ENCODE measurements at places on chromosomes 7 and 10.
A peak's percentile ranks its signal among the peaks of the same experiment; 100 is the strongest.

GRCh38 chr7:128406314-128407232, 3.2 kb downstream of the IMPDH1 start:
- no peak for DNase-seq

GRCh38 chr7:36379831-36380504, 9.7 kb upstream of the ANLN start:
- DNase-seq = no peak

DNA sequence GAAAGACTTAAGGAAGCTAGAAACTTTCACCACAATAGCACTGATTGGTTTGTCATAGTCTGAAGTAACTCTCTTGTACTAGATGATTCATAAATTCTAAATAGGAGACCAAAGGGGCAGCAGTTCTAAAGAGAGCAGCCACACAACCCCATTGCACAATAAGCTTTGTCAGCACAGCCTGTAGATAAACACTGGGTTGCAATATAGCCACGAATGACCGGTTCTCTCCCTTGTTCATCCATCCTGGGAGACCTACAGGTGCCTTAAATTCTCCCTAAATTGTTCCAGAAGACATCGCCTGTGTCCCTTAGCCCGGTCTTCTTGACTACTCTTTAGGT, 167.0 kb downstream of the SNX13 start:
- peak; percentile 94 for DNase-seq

GRCh38 chr10:80281292-80281691, 8.2 kb downstream of the MAT1A start:
- no peak for DNase-seq

DNA sequence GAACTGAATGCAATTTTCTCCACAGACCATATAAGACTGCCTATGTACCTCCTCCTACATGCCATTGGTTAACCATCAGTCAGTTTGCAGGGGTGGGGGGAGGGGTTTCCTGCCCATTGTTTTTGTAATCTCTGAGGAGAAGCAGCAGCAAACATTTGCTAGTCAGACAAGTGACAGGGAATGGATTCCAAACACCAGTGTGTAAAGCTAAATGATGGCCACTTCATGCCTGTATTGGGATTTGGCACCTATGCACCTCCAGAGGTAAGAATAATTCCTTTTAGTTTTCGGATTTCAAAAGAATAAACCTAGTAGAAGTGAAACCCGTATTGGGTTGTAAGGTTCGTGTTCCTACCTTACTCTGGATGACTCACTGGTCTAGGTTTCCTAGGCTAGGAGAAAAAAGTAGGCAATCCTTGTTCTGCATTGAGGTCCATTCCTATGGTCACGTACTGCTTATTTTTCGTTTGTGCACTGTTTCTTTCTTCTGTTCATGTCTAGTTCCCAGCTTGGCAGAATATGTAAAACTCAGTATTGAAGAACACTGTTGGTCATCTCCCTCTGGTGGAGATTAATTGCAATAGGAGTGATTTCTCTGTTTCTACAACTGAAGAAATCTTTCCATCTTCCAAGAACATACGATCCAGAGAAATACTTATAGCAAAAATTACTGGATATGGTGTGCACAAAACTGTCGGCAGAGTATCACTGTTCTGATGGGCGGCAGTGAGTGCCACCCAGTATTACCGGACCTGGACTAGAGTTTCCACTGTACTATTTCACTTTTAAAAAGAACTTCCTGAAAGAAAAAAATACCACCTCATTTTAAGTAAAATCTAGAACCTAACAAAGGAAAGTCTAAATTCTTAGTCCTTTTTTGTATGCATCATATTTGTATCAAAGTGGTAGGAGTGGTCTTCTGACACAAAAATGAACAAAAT, at the start of gene AKR1C3:
Gene AKR1C3, plus strand, starts transcription at position 150 of the 941 bp plus-strand sequence. Its CDS starts 31 bp downstream, at position 181.
- peak; percentile 76 for DNase-seq

DNA sequence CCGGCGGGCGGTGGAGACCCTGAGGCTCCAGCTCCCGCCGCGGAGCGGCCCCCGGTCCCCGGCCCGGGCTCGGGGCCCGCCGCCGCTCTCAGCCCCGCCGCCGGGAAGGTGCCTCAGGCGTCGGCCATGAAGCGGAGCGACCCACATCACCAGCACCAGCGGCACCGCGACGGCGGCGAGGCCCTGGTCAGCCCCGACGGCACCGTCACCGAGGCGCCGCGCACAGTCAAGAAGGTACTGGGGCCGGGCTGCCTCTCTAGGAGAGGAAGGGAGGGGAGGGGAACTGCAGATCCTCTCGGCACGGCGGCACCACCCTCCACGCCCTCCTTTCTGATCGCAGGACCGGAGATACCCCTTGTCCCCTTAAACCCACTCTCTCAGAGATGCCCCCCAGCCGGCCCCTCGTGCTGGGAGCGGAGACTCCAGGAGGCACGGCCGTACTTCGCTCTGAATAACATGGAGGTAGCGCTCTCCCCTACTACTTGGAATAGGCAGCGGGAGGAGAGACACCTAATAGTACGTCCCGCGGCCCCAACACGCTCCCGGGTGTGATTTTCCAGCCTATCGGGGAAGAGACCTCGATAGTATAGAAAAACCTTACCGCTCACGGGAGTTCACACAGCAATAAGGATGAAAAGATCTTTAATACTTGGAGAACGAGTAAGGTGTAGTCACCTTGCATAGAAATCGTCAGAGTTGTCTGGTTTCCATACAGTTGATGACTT, 538 bp downstream of the AHCYL2 start:
- DNase-seq = peak; percentile 32

- no peak for DNase-seq
These were observed 194.2 kb upstream of the NPSR1 start for GRCh38 chr7:34463830-34464229.

DNA sequence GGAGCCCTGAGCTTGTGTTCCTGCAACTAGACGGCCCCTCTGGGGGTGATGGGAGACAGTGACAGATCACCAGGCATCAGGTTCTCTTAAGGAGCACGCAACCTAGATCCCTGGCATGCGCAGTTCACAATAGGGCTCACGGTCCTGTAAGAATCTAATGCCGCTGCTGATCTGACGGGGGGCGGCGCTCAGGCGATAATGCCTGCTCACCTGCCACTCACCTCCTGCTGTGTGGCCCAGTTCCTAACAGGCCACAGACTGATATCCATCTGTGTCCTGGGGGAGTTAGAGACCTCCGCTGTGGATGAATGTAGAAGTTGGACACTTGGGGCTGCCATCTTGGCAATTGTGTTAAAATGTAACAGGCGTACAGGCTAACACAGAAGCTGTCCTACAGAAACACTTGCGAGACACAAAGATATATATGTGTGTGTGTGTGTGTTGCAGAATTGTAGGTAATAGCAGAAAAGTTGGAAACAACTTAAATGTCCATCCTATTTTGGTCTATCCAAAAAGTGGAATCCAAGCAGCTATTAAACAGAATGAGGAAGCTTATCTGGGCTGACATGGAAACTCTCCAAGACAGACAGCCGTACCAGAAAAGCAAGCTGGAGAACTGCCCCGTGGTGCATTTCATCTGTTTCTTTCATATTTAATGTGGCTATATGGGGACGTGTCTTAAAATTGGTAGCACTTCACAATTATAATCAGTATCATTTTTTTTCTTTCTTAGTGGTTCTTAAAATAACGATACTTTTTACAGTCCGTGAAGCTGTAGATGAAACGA, 82.8 kb downstream of the MKI67 start:
- no peak for DNase-seq

DNA sequence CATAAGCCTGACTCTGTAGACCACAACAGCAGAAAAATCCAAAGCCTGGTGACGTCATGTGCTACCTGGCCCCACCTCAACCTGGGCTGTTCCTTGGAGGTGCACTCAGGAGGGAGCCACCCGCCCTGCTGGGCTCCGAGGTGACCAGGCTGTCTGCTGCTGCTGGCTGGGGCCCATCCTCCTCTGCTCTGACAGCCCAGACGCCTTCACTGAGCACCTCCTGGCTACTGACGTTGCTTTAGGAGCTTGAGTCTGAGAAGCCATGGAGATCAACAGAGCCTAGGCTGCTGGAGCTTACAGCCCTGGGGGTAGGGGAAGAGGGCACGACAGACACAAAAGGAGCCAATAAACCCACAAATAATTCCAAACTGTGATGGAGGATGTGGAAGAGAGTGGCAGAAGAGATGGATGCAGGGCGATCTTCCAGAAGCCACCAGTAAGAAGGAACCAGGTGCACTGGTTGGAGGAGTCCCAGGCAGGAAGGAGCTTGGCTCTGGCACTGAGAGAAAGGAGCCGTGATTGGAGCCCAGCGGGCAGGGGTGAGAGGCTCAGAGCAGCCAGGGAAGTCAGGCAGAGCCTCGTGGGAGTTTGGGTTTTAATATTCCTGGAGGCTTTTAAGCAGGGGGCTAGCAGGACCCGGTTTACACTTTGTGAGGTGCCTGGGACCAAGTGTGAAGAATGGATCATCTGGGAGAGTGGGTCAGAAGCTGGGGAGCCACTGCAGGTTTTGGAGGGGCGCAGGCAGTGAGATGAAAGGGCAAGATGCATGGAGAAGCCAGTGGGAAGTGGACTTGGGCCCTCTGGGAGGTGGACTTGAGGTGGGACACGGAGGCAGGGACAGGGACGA, 1.7 kb upstream of the PTPRE start:
- no peak for DNase-seq

DNA sequence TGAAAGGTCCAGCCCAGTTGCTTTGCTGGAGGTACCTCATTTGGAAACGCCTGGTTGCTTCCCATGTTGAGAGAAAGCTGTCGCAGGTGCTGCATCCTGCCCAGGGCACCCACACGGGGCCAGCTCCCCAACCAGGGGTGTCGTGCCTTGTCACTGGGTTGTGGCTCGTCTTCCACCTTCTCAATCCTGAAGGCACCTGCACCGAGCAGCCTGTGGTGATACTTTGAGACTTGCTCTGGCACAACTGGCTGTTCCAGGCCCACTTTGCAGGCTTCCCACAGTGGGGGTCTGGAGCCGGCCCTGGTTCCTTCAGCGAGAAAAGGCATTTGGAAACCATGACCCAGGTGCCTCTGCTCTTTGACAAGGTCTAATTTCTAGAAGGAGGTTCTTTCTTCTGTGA, 197.3 kb upstream of the PPP2R2D start:
- no peak for DNase-seq

- DNase-seq = peak; percentile 61
These were observed 132.4 kb downstream of the TSPAN12 start for GRCh38 chr7:120725376-120726039.

DNA sequence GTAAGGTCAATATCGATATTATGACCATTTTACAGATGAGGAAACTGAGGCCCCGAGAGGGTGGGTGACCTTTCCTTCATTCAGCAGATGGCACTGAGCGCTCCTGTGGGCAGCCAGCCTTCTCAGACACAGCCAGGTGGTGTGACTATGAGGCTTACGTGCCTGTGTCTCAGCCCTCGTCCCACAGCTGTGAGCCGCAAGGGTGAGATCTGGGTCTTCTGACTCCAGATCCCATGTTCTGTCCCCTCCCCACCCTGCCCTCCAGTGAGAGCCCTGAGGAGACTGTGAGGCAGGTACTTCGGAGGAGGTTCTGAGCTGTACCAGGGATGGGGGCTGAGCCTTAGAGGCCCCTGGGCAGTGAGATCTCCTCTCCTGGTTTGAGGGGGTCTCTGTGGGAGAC, 613.8 kb upstream of the FOXK1 start:
- DNase-seq = no peak

- DNase-seq = no peak
These were observed 44.8 kb upstream of the HSPA12A start for GRCh38 chr10:116787053-116787659.

DNA sequence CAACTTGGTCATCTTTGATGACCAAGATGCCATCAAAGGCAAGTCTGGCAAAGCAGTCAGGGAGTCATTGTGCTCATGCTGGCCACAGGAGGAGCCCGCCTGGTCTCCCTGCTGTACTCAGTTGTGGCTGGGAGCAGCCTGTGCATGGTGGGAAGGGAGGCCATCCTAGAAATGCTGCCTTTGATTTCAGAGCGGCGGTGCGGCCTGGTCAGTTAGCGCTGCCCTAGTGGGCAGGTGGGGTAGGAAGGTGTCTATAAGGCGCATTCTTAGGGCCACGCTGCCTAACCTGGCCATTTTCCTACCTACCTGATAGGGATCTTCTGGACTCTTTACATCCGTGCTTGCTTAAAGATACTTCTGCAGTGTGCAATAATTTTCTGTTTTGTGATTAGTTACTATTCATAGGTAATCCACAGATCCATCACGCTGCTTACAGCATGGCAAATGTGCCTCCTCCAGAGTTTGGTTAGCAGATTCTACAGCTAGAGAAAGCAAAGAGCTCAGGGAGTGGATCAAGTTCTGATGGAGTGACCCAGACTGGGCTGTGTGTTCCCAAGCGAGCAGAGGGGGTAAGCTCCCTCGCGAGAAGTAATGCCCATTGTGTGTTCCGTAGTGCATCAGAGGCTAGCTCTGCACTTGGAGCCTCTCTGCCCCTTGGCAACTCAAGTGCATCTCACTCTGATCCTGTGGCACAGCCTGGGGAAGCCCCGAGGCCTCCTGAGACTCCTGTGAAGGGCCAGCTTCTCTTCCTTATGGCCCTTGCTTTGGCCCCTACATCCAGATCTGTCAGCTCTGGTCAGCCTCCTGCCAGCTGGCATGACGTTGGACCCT, 970.1 kb upstream of the ZNF722 start:
- DNase-seq = no peak

- peak; percentile 39 for DNase-seq
These were observed 81.5 kb upstream of the HPS1 start for GRCh38 chr10:98528166-98528804.

GRCh38 chr10:129774736-129775401, 189.2 kb downstream of the EBF3 start:
- no peak for DNase-seq

- no peak for DNase-seq
These were observed 71.3 kb downstream of the MCU start for GRCh38 chr10:72763201-72763600.

GRCh38 chr10:116201011-116201410, 72.0 kb downstream of the GFRA1 start:
- DNase-seq = peak; percentile 21

GRCh38 chr10:43199684-43200537, 61.7 kb downstream of the CSGALNACT2 start:
- DNase-seq = no peak

- DNase-seq = no peak
These were observed 115.5 kb upstream of the GPR26 start for GRCh38 chr10:123550675-123551096.

- no peak for DNase-seq
These were observed 56.8 kb downstream of the JAZF1 start for GRCh38 chr7:28123752-28124151.

DNA sequence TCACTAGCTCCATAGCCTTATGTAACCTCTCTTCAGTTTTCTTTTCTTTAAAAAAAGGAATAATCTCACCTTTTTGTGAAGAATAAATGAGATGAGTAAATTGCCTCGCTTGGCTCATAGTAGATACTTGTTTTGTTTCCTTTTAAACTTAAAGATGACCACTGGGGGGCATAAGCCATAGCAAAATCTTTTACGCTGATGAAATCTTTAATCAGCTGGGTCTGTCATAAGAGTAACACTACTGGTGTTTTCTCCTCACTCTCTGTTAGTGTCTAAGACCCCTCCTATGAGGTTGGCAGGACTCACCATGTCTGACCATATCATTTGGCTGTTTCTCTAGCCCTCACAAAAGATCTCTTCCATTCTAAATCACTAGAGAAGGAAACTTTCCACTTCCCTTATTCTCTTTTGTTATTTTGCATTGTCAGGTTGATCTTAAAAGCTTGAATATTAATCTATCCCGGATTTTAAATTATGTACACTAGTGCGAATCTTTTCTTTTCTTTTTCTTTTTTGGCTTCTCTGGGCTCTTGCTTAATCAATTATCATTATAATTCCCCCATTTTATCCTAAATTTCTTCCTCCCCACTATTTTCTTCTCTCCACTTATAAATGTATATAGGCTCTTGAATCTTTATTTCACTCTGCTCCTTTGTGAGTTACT, 12.5 kb downstream of the STAG3 start:
- peak; percentile 47 for DNase-seq

Measured in HCEC 1CT (cell line).